ENCODE measurements at places on chromosomes 3 and 15. TPM values are rescaled to one million over a fixed set of nuclear protein-coding genes. Genes with fewer than 3 reads are reported as not detected.
A peak's percentile ranks its signal among the peaks of the same experiment; 100 is the strongest.

DNA sequence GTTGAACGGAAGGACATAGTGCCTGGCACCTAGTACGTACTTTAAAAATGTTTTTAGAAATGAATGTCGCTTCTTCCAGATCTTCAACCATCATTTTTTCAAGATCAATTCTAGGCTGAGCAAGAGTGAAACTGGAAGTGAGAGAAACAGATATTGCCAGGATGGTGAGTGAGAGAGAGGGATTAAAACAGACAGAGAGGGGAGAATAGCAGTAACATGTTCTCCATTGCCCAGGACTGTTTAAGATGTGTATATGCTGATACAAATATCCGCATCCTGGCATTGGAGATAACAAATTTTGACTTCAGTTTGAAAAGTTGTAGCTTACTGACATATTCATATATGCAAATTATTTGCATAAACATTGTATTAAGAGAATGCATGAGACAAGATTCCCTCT lies 1156.1 kb downstream of the TBL1XR1 start:
- no peak overlapping the region for H3K27ac ChIP-seq
- no peaks in the 10 kb centered on the region for H3K27me3 ChIP-seq
- no peaks in the 10 kb centered on the region for H3K36me3 ChIP-seq
- no peak for DNase-seq
- no peaks in the 10 kb centered on the region for H3K4me1 ChIP-seq
- H3K4me3 ChIP-seq: no peak overlapping the region

- H3K27ac ChIP-seq: no peak overlapping the region
- H3K36me3 ChIP-seq: no peaks in the 10 kb centered on the region
- H3K4me1 ChIP-seq: no peaks in the 10 kb centered on the region
- H3K4me3 ChIP-seq: no peak overlapping the region
These were observed 11.9 kb upstream of the LRRC15 start for GRCh38 chr3:194381460-194381875.

DNA sequence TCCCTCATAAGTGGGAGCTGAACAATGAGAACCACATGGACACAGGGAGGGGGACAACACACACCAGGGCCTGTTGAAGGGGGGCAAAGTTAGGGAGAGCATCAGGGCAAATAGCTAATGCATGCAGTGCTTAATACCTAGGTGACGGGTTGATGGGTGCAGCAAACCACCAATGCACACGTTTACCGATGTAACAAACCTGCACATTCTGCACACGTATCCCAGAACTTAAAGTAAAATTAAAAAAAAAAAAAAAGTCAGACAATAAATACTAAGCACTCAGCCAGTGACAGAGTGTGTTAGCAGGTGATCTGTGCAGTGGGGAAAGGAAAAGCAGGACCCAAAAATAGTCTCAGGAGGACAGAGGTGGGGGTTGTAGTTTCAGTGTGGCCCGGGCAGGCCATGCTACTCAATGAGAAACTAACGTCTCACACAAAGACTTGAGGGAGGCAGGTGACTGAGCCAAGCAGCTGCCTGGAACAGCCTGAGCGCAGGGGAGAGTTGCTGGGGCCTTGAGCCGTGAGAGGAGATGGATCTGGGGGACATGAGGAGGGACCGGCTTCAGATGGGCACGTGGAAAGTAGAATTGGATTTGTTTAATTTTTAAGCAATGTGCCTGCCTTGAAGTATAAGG lies 18.4 kb downstream of the ANKDD1A start:
- H3K4me3 ChIP-seq: no peak overlapping the region
- peaks cover 2% of the 10 kb centered on the region for H3K4me1 ChIP-seq
- H3K36me3 ChIP-seq: no peaks in the 10 kb centered on the region
- H3K27me3 ChIP-seq: no peaks in the 10 kb centered on the region
- no peak for DNase-seq

DNA sequence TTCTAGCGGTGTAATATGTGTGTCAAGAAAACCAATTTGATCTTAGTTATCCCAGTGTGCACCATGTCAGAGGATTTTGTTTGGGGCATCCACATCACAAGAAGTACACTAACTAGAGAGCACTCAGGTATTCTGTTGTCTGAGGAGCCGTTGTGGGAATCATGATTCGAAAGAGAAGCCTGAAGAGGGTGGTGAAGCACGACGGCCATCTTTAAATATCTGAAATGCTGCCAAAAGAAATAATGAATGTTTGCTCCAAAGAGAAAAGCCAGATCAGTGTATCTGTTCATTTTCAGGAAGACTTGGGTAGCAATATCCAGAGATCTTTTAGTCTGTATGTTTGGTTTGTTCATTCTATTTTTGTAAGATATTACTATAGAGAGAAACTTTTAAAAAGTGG lies 180.7 kb downstream of the KLHL25 start:
- H3K27ac ChIP-seq: no peak overlapping the region
- DNase-seq: no peak
- H3K4me3 ChIP-seq: no peak overlapping the region
- H3K36me3 ChIP-seq: no peaks in the 10 kb centered on the region

DNA sequence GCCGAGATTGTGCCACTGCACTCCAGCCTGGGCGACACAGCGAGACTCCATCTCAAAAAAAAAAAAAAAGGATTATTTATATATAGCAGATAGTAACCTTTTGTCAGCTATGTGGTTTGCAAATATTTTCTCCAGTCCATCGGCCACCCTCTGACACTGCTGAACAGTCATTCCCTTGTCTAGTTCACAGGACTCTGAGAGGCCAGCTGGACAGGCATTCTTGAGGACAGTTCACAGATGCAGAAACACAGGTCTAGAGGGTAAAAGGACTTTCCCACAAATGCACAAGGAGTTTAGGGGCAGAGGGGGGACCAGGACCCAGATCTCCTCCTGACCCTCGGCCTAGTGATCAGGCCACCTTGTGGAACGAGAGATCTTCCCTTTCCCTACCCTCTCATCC lies 7.5 kb upstream of the TMEM40 start:
- H3K36me3 ChIP-seq: no peaks in the 10 kb centered on the region
- no peak overlapping the region for H3K27ac ChIP-seq
- no peak overlapping the region for H3K4me3 ChIP-seq

The DISP2 gene
- total RNA-seq: 0.26 TPM

The SOX14 gene
- total RNA-seq: not detected

- DNase-seq: no peak
- peaks cover 6% of the 10 kb centered on the region for H3K4me1 ChIP-seq
- no peaks in the 10 kb centered on the region for H3K27me3 ChIP-seq
- no peaks in the 10 kb centered on the region for H3K36me3 ChIP-seq
- H3K27ac ChIP-seq: no peak overlapping the region
These were observed 78.8 kb downstream of the SLC7A14 start for GRCh38 chr3:170507063-170507462.

DNA sequence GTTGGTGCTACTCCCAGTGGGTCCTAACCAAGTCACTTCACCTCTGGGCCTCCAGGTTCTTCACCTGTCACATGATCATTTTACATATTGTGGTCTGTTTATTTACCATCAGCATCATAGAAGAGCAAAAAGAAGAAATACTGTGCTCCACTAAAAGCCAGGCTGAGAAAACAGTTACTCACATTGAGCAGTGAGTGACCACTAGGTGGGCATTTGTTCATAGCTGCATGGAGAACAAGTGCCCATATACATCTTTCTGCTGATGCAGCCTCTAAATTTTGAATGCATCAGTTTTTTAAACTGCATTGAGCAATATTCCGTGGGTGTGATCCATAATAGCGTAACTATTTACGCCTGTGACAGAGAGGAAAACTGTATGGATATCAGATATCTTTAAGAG lies 76.2 kb downstream of the DCUN1D1 start:
- no peaks in the 10 kb centered on the region for H3K36me3 ChIP-seq
- no peak for DNase-seq
- no peaks in the 10 kb centered on the region for H3K4me1 ChIP-seq
- no peak overlapping the region for H3K27ac ChIP-seq
- no peaks in the 10 kb centered on the region for H3K27me3 ChIP-seq
- no peak overlapping the region for H3K4me3 ChIP-seq

GRCh38 chr3:12727937-12728336 lies 31.1 kb downstream of the TMEM40 start:
- H3K27me3 ChIP-seq: peaks cover 5% of the 10 kb centered on the region
- H3K36me3 ChIP-seq: no peaks in the 10 kb centered on the region
- H3K4me3 ChIP-seq: no peak overlapping the region
- no peaks in the 10 kb centered on the region for H3K4me1 ChIP-seq
- DNase-seq: no peak

GRCh38 chr3:143084856-143085731 lies 34.5 kb upstream of the CHST2 start:
- H3K27ac ChIP-seq: no peak overlapping the region
- no peak overlapping the region for H3K4me3 ChIP-seq
- no peaks in the 10 kb centered on the region for H3K36me3 ChIP-seq
- H3K27me3 ChIP-seq: no peaks in the 10 kb centered on the region
- H3K4me1 ChIP-seq: no peaks in the 10 kb centered on the region
- DNase-seq: peak; percentile 42

DNA sequence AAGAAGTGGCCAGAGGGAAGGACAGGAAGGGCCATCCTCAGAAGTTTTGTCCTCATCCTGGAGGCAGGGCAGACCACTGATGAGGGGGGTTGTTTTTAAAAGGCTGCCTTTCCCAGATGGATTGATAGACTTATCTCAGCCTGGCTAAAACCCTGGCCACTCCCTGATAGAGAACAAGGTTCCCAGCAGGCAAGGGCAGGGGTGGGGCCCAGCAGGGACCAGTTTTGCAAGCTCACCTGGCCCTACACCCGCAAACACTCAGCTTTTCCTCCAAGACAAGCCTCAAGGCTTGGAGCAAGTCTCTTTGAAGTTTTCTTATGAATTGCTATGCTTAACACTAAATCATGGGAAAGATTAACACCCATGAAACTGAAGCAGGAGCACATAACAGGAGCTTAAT lies 9.1 kb downstream of the LIPC start:
- H3K36me3 ChIP-seq: no peaks in the 10 kb centered on the region
- H3K4me3 ChIP-seq: no peak overlapping the region
- DNase-seq: no peak
- H3K27me3 ChIP-seq: no peaks in the 10 kb centered on the region
- peak overlapping the region; percentile 73 for H3K27ac ChIP-seq

DNA sequence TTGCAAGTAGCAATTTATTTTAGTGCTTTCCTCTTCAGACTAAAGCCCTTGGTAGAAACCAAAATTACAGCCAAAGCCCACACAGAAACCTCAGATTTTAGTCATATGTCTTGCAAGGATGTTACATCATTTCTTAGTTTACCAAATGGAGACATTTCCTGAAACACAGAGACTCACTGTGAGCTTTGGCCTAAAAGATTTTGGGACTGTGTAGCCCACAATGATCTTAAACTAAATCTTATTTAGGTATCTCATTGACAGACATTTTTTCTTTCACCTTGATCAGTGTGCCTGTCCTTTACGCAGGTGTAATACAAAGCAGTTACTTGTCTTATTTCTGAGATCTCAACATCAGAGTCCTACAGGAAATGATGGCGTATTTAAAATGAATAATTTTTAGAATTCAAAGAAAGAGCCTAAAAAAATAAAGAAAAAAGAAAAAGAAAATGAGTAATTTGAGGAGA lies 27.8 kb upstream of the AP4E1 start:
- DNase-seq: peak; percentile 92
- H3K27me3 ChIP-seq: no peaks in the 10 kb centered on the region
- H3K4me1 ChIP-seq: peaks cover 3% of the 10 kb centered on the region
- no peak overlapping the region for H3K4me3 ChIP-seq
- H3K27ac ChIP-seq: no peak overlapping the region

DNA sequence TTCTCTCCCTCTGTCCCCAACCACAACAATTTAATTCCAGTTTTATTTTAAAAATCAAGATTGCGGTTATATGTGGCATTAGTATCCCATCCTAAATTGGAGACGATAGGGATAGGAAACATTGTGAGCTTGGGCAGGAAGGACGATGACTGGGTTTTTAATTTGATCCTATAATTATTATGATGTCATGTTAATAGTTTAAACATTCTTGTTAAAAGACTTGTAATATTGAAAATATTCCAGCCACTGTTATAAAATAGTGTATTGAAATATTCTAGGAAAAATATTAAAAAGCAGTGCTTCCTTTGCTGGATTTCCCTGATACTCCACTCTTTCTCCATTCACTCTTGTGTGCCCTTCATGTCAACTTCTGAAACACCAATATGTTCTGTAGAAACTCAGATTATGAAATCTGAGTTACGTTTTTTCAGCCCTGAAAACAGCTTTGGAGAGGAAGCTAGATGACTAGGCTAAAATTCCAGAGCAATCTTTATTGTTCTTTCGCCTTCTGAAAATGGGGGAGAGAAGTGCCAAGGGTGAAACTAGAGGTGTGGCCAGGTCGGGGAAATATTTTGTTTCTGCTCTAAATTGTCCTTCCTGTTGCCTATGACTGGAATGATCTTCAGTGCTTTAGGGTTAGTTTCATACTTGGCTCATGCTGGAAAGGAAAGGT lies 46.1 kb upstream of the MAP3K13 start:
- no peak overlapping the region for H3K27ac ChIP-seq
- no peaks in the 10 kb centered on the region for H3K27me3 ChIP-seq
- H3K4me3 ChIP-seq: no peak overlapping the region

DNA sequence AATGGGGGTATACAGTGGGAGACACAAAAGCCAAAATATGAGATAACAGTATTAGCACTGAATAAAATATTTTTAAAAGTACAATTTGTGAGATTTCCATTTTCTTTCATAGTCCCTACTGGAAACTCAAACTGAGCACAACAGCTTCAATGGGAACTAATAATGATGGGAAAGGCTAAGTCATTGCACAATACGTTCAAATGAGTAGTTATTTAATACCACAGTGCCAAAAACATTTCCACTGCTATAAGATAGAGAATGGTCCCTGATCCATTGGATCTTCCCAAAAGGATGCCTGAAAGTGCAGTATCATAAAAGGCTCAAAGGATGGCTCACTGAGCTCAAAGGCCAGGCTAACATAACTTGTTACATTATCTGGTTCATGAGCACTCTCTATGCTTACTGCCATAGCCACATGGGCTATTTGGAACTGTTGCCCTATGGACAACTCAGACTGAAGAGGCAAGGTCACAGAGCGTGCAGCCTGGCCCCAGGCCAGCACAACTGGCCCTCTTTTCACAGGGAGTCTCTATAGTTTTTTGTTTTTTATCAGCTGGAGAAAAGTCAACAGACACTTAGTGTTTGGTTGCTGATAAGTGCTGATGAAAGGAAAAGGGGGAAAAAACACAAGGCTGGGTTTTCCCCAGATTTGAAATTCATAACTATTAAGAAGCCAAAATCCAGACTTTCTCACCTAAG lies 54.1 kb upstream of the PPIB start:
- H3K4me3 ChIP-seq: no peak overlapping the region
- DNase-seq: peak; percentile 29
- H3K4me1 ChIP-seq: no peaks in the 10 kb centered on the region
- H3K27ac ChIP-seq: no peak overlapping the region
- no peaks in the 10 kb centered on the region for H3K27me3 ChIP-seq
